Stimulated activated CD4-positive, alpha-beta T cell treated with anti-CD3 and anti-CD28 coated beads, TNF-alpha, amount 100 ng/mL, for 24 hours (primary cell): ENCODE measurements at places on chromosomes 7 and 10.

- DNase-seq: no peak
These were observed 78.0 kb downstream of the MALSU1 start for GRCh38 chr7:23377134-23377533.

GRCh38 chr7:18889436-18889835, 228.0 kb downstream of the TWIST1 start:
- no peak for DNase-seq

- no peak for DNase-seq
These were observed 28.8 kb downstream of the SAMD8 start for GRCh38 chr10:75140246-75140645.

GRCh38 chr7:38478404-38478803, 152.8 kb downstream of the AMPH start:
- DNase-seq: no peak

DNA sequence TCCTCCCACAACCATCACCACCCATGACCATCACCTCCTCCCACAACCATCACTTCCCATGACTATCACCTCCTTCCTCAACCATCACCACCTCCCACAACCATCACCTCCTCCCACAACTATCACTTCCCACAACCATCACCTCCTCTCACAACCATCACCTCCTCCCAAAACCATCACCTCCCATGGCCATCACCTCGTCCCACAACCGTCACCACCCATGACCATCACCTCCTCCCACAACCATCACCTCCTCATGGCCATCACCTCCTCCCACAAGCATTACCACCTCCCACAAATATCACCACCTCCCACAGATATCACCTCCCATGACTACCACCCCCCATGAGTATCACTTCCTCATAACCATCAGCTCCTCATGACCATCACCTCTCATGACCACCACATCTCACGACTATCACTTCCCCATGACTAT, 52.2 kb downstream of the PDGFA start:
- DNase-seq: no peak

DNA sequence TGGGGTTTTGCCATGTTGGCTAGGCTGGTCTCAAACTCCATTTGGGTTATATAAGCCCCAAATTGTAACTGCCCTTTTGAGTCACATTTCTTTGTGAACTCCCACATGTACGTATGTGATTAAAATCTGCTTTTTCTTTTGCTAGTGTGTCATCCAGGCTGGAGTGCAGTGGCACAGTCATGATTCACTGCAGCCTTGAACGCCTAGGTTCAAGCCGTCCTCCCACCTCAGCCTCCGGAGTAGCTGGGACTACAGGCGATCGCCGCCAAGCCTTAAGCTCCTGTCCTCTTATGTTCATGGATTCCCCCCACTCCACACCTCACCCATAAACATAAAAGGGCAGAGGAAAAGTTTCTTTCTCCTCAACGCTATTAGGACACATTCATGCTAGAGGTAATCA, 4.4 kb upstream of the SMC3 start:
- DNase-seq: no peak

GRCh38 chr7:43175570-43176200, 63.2 kb downstream of the HECW1 start:
- no peak for DNase-seq

DNA sequence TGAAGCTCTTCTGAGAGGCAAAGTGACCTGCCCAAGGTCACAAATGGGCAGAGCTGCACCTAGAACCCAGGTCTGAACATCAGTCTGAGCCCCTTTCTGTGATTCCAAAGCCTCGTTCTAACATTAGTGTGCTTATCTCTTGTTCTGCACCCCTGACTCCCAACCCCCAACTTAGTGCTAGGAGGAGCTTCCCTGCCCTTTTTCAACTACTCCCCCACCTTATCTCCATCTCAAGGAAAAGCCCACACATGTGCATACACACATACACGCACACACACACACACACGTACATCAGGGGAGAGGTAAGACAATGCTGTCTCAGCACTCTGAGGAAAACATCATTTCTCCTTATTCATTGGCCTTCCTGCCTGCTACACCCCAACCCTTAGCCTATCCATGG, 8.3 kb downstream of the PRRT4 start:
- no peak for DNase-seq

DNA sequence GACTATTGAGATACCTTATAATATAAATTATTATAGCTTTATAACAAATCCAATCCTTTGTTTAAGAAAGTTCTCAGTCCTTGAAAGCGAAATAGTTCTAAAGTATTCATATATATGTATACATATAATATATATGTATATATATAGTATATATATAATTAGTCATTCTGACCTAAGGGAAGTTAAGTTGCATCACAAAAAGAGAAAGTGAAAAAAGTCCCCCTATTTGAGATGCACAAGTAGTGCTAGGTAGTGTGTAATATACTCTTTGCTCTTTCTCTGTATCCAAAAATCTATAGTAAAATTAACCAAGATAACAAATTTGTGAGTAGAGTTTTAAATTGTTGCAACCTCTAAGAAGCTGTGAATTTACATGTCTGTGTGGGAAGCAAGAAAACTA, 13.3 kb upstream of the IFIT1B start:
- no peak for DNase-seq

GRCh38 chr10:119917777-119918176, 25.2 kb downstream of the SEC23IP start:
- DNase-seq: no peak

- DNase-seq: no peak
These were observed 31.1 kb upstream of the ABCA13 start for GRCh38 chr7:48140001-48140681.

GRCh38 chr10:132960631-132961419, 18.5 kb upstream of the CFAP46 start:
- no peak for DNase-seq

DNA sequence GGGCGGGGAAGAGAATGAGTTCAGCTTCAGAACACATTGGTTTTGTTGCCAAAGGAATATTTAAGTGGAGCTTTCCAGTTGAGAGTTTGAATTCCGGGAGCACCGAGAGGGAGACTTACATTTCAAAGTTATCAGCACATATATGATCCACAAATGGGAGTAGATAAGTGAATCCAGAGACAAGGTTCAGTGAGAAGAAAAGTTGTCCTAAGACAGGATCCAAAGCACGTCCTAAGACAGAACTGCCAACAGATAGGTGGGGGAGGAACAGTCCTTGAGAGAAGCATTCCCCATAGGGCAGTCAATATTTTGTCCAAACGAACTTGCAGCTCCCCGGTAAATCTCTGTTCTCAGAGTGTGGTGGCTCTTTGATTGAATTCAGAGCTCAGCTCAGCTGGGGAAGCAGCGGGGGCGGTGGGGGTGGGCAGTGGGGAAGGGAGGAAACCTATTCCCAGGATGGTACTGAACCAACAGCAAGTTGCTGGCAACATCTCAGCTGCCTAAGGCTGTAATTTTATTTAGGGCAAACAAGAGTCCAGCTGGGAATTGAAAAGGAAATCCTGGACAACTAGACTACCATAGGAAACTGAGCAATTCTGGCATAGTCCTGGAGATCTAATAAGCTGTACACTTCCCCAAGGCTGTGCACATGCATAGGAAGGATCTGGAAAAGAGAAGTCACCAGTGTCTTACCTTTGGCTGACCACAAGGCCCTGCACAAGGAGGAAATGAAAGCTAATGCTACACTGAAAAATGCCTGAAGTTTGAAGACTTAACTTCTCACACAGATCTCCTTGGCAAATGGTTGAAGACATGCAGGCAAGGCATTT, 94.2 kb upstream of the CXCL12 start:
- DNase-seq: no peak

DNA sequence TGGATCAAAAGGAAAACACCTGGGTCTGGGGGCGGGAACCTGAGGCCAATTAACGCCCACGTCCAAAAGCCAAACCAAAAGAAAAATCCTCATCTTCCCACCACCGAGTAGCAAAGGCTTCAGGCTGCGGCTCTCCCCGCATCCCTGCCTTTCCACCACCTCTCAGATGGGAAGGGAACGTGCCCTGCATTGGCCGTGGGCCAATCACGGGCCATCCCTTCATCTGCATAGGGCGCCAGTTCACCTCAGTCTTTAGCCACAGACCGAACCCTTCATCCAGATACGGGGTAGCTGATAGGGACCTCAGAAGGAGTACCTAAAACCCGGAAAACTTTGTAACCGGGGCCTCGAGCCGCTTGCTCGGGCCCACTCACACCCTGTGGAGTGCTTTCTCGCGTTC, 626 bp downstream of the PRPF18 start:
- DNase-seq: no peak

- DNase-seq: no peak
These were observed 1159.0 kb downstream of the TYW1 start for GRCh38 chr7:68155676-68156075.

- DNase-seq: no peak
These were observed 83.2 kb downstream of the HECTD2 start for GRCh38 chr10:91493313-91493712.

DNA sequence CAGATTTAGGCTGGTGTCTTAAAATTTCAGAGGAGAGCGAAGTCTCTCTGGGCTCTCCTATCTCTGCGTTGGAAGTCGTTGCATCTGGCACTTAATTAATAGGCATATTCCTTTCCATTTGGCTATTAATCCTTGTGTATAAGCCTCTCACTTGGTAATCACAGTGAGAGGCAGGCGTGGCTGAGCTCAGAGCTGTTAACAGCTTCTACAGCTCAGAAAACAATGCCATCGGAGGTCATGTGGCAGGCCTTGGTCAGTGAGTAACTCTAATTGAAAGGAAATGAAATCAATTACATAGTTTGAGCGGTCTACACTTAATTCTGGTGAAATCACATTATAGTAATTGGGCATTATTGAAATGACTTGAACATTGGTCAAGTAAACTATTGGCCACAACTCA, 135.1 kb downstream of the DPY19L1 start:
- no peak for DNase-seq

GRCh38 chr10:43960477-43960876, 311.8 kb upstream of the ZNF32 start:
- no peak for DNase-seq

GRCh38 chr7:104979167-104979841, 34.7 kb upstream of the KMT2E start:
- DNase-seq: no peak

DNA sequence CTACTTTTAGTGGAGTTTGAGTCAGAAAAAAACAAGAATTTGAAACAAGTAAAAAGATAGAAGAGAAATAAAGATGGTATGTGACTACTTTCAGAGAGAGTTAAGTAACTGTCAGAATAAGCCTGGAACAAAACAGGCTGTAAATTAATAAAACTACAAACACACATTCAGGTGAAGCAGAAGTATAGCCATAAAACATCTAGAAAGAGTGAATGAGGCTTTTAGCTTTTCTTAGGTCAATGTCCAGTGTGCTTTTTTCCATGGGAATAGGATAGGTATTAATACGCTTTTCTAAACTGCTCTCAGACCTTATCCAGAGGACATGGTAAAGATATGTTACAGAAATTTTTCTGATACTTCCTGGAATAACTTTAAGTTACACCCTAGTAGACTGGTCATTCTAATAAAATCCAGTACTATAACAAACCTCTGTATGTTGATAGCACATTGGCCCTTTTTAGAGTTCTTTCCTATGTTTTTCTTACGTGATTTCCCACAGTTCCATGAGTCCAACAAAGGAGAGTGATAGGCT, 23.3 kb downstream of the TMEM106B start:
- DNase-seq: no peak

GRCh38 chr10:78116361-78116760, 82.7 kb downstream of the RPS24 start:
- no peak for DNase-seq

GRCh38 chr10:112588225-112588990, 141.4 kb downstream of the VTI1A start:
- DNase-seq: no peak

GRCh38 chr10:91054325-91054724, 133.4 kb upstream of the ANKRD1 start:
- no peak for DNase-seq

DNA sequence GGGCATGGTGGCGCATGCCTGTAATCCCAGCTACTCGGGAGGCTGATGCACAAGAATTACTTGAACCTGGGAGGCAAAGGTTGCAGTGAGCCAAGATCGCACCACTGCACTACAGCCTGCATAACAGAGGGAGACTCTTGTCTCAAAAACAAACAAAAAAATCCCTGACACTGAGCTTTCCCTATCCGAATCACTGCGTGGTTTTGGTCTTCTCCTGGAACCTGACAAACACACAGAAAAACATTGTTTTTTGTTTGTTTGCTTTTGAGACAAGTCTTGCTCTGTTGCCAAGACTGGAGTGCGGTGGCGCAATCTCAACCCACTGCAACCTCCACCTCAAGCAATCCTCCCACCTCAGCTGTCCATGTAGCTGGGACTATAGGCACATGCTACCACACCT, 50.4 kb upstream of the PTPRN2 start:
- no peak for DNase-seq

- no peak for DNase-seq
These were observed 26.7 kb upstream of the SYPL1 start for GRCh38 chr7:106138776-106139175.

GRCh38 chr7:121038717-121039509, 50.4 kb downstream of the CPED1 start:
- DNase-seq: no peak

- no peak for DNase-seq
These were observed 43.2 kb upstream of the NRP1 start for GRCh38 chr10:33377658-33378025.

GRCh38 chr7:23476286-23477156, 6.2 kb upstream of the IGF2BP3 start:
- DNase-seq: no peak

GRCh38 chr7:156177422-156178055, 365.3 kb upstream of the SHH start:
- DNase-seq: no peak

DNA sequence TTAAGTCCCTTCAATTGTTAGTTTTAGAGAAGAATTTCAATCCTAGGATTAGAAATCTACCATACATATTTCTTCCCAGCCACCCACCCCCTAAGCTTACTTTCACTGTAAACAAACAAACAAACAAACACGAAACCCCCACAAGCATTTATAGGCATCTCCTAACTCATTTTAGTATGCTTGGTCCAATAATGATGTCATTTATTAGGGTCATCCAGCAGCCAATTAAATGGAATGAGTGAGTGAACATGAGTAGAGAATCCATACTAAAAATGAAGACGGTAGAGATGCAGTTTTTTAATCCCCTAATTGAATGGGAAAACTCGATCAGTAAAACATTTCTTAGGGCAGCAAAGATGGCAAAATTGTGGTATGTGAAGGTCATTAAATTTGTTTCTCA, 3.2 kb downstream of the TAC1 start:
- no peak for DNase-seq
